ENCODE measurements at places on chromosomes 6 and 20. TPM values are rescaled to one million over a fixed set of nuclear protein-coding genes. Genes with fewer than 3 reads are reported as not detected.

R3HDML gene
- total RNA-seq = not detected

GRCh38 chr6:6176127-6176526, 144.3 kb downstream of the F13A1 start:
- H3K4me3 ChIP-seq = no peak overlapping the region
- no peak overlapping the region for H3K27ac ChIP-seq
- H3K27me3 ChIP-seq = no peaks in the 10 kb centered on the region
- no peaks in the 10 kb centered on the region for H3K36me3 ChIP-seq
- no peaks in the 10 kb centered on the region for H3K4me1 ChIP-seq

RIMS4 gene
- 0.10 TPM for total RNA-seq

DNA sequence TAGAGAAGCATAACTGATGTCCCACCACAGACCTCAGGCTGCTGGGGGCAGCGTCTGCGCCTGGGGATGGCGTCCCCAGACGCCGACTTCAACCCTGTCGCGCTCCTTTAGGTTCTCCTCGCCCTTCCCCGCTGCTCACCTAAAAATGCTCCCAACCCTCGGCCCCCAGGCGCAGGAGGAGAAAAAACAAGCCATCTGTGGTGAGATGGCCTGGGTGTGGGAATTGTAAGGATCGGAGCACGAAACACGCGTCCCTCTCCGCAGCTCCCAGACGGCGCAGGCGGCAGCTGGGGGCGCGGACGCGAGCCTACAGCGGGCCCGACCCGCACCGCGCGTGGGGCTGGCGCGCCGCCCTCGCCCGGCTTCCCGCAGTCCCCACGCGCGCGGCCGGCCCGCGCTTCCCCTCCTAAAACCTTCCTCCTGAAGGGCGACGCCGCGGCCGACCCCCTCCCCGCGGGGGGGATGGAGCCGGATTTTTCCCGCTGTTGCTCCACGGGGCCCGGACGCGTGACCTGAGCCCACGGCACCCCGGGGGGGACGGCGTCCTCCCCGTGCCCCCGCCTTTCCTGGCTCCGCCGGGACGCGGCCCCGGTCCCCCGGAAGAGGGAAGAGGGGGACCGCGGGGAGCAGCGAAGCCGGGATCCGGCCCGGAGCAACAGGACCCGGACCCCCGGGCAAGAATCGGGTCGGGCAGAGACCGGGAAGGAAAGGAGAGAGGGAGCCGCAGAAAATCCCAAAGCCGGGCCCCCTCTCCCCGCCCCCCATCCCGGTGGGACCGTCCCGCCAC, 611 bp downstream of the EPB41L2 start:
- peak; percentile 33 for DNase-seq
- peaks cover 9% of the 10 kb centered on the region for H3K36me3 ChIP-seq
- peak overlapping the region; percentile 96 for H3K4me3 ChIP-seq
- peaks cover 36% of the 10 kb centered on the region for H3K4me1 ChIP-seq

TINAG gene
- not detected for total RNA-seq

TUBB1 gene
- total RNA-seq = not detected

DNA sequence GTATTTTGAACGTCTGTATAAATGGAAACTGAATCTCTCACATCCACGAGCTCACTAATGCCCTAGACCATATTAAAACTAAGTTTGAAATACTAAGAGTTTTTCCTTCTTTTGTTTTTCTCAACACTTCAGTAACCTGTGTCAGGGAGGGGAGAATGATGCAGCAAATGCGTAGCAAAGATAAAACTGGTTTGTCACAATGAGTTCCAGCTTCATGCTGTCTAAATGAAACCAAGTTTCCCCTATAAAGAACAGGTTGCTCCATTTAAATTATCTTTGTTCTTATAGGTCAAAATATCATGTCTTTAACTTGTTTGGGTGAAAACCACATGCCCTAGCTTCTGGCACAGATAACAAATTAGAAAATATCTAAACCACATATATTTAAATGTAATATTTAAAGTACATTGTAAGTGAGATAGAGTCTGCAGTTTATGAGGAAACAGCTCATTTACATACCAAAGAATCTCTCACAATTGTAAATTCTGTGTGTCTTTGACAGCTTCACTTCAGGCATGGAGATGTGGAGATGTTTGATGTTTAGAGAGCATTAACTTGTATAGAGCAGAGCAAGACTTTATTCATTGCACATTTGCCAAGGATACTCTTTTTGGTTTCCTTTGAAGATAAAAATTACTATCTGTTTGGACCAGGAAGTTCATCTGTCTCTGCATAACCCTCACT, 7.3 kb downstream of the TRDN start:
- peaks cover 4% of the 10 kb centered on the region for H3K4me1 ChIP-seq
- no peak overlapping the region for H3K4me3 ChIP-seq
- H3K27me3 ChIP-seq = no peaks in the 10 kb centered on the region
- no peaks in the 10 kb centered on the region for H3K36me3 ChIP-seq
- H3K27ac ChIP-seq = no peak overlapping the region

DNA sequence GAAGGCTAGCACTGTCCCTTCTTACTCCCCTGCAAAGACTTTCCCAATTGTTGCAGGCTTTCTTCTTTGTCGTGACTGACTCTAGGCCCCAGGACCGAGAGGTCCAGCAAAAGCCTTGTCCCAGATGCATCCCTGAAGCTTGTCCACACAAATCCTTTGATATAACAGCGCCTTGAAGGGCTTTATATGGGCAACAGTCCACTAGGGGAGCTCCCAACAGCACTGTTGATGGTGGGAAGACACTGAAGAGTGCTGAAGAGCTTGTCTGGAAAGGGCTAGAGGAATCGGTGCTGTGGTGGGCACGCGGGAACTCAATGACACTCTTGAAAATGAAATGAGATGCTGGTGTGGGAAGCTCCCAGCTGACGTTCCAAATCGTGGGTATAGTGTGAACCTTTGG, 316.1 kb upstream of the CDH4 start:
- H3K27me3 ChIP-seq = no peaks in the 10 kb centered on the region
- H3K36me3 ChIP-seq = no peaks in the 10 kb centered on the region
- H3K27ac ChIP-seq = no peak overlapping the region
- no peak overlapping the region for H3K4me3 ChIP-seq

- H3K27ac ChIP-seq = no peak overlapping the region
- H3K36me3 ChIP-seq = peaks cover 34% of the 10 kb centered on the region
- DNase-seq = peak; percentile 65
- peaks cover 5% of the 10 kb centered on the region for H3K4me1 ChIP-seq
- H3K27me3 ChIP-seq = peaks cover 12% of the 10 kb centered on the region
These were observed 54.9 kb downstream of the TAF4 start for GRCh38 chr20:62010551-62011402.

DNA sequence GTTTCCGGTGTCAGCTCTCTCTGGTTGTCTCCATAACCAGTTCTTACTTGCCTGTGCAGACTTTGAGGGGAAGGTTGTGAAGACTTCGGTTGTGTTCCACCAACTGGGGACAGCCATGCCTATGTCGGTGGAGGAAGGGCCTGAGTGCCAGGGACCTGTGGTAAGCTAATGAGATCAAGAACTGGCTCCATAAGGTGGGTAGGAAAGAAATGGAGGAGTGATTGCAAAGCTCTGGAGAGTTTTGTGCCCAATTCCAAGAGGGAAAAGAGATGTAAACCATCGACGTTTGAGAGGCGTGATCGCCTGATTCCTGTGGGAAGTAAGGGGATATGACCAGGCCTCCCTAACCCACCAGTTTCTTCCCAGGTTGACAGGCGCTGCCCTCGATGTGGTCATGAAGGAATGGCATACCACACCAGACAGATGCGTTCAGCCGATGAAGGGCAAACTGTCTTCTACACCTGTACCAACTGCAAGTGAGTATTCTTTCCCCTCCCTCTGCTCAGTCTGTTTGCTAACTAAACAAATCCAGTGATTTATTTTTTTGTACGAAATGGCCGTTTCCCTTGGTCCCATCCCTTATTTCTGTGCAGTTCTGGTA, 893 bp downstream of the POLR1H start:
- peak overlapping the region; percentile 98 for H3K4me3 ChIP-seq
- H3K27me3 ChIP-seq = peaks cover 4% of the 10 kb centered on the region
- DNase-seq = no peak
- H3K4me1 ChIP-seq = peaks cover 38% of the 10 kb centered on the region
- H3K27ac ChIP-seq = peak overlapping the region; percentile 96

DNA sequence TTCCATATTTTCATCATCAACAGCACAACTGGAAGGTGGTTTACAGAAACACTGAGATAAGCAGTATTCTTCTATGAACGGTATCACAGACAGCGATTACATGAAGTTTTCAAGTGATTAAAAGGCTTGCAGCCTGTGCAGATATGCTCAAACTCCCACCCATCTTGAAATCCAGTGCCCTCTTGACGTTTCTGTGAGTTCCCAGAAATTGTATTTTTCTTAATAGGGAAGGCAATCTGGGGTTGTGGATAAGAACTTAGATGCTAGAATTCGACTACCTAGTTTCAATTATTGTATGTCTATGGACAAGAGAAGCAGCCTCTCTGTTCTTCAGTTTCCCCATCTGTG, 290.3 kb downstream of the ZNF217 start:
- no peaks in the 10 kb centered on the region for H3K36me3 ChIP-seq
- no peak overlapping the region for H3K27ac ChIP-seq
- H3K27me3 ChIP-seq = no peaks in the 10 kb centered on the region
- H3K4me1 ChIP-seq = peaks cover 20% of the 10 kb centered on the region
- no peak overlapping the region for H3K4me3 ChIP-seq
- DNase-seq = no peak

DNA sequence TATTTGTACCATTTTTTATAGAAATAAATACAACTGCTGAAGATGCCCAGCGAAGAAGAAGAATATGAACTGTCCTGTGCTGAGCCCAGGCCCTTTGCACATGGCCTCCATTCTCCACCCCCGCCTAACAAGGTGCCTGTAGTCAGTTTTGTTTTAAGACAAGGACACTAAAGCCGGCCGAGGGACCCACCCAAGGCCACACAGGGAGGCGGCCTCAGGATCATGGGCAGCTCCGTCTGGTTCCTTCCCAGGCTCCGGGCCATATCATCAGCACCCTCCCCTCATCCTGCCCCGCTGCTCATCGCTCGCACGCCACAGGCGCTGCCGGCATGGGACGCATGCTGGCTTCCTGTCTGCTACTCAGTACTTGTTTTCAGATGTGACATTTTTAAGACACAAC, 21.3 kb downstream of the PSMG4 start:
- DNase-seq = no peak
- peaks cover 13% of the 10 kb centered on the region for H3K4me1 ChIP-seq
- no peak overlapping the region for H3K27ac ChIP-seq
- no peak overlapping the region for H3K4me3 ChIP-seq
- H3K36me3 ChIP-seq = peaks cover 17% of the 10 kb centered on the region
- peaks cover 8% of the 10 kb centered on the region for H3K27me3 ChIP-seq

- no peaks in the 10 kb centered on the region for H3K36me3 ChIP-seq
- no peaks in the 10 kb centered on the region for H3K4me1 ChIP-seq
- peaks cover 4% of the 10 kb centered on the region for H3K27me3 ChIP-seq
- H3K4me3 ChIP-seq = no peak overlapping the region
- H3K27ac ChIP-seq = no peak overlapping the region
- DNase-seq = no peak
These were observed 104.8 kb downstream of the MAFB start for GRCh38 chr20:40584130-40584809.

OXT gene
- total RNA-seq = not detected

DNA sequence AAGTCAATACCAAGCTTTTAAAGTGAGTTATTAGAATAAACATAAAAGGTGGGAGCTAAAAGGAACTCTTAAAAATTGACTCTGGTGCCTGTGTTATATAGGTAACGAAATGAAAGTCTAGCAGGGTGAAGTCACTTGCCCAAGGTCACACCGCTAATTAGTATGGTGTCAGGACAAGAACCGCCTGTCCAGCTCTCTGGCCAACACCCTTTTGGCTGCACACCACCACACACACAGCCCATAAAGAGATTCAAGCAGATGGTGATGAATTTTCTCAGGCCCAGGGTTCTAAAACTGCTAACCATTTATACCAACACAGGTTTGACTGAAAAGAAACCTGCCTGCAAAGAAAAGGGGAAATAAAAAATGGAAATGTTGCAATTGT, 20.2 kb downstream of the GFOD1 start:
- H3K27ac ChIP-seq = no peak overlapping the region
- H3K27me3 ChIP-seq = peaks cover 3% of the 10 kb centered on the region
- peaks cover 35% of the 10 kb centered on the region for H3K36me3 ChIP-seq
- DNase-seq = no peak
